NCI-H1048 (cell line): ENCODE measurements at places on chromosomes 13 and 19.

DNA sequence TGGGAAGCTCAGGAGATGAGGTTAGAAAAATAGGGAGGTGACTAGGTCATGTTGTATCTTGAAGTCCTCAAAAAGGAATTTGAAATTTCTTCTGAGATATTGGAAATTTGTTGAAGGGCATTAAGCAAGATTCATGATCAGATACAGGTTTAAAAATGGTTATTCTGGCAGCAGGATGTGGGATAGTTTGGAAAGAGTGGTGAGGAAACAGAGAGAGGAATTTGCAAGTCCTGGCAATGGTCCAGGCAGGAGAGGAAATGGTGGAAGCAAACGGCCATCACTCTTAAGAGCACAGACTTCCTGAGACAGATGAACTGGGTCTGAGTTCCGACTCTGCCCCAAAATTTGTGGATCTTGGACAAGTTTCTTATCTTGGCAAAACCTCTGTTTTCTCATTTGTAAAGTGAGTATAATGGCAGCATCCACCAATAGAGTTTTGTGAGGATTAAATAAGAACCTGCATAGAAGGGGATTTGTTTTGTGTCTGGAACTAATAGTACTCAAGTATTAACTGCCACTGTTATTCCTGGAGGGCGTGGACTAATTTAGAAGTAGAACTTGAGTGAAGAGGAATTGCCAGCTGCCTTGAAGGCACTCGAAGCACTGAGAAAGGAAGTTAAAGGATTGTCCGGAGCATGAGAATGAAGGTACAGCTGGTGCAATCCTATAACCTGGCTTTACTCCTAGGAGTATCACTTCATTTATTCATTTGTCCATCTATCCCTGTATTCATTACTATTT is 99.6 kb downstream of the CCNA1 start:
- DNase-seq: no peak

DNA sequence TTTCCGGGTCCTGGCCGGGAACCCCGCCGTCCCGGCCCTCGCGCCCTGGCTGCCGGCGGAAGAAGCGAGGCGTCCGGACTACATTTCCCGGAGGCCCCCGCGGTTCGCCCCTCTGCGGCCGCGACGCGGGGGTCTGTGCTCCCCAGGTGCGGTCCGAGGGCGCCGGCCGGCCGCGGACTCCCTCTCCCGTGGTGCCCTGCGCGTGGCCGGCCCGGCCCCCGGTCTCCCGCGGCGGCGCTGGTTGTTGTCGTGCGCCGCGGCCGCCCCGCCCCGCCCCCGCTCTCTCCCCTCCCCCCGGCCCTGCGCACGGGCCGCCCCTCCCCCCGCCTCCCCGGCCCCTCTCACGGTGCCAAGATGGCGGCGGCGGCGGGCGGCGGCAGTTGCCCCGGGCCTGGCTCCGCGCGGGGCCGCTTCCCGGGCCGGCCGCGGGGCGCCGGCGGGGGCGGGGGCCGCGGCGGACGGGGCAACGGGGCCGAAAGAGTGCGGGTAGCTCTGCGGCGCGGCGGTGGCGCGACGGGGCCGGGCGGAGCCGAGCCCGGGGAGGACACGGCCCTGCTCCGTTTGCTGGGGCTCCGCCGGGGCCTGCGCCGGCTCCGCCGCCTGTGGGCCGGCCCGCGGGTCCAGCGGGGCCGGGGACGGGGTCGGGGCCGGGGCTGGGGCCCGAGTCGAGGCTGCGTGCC is at the start of gene KMT2B:
Gene KMT2B (plus strand): TSS at position 339 of the 680 bp plus-strand sequence. CDS start 16 bp downstream, at position 355.
- peak; percentile 93 for DNase-seq

DNA sequence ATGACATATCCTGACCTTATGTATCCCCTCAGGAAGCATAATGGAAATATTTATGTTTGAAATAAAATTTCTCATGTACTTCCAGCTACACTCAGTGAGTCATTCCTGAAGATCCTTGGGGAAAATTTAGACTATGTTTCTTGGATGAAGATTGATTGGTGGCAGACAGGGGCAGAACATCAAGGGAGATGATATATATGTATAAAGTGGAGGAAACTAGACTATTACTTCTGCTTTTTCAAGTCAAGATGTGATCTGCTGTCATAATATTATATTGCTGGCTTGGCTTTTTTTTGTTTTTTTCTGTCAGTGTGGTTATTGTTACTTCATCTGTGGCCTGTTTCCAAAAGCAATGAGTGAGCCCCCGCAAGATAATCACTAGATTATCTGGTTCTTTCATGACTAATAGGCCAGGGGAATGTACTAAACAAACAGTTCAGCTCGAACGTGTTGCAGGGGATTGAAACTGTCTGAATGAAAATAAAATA is 87.2 kb upstream of the TNFSF11 start:
- no peak for DNase-seq

- no peak for DNase-seq
Observed at GRCh38 chr13:92407858-92408257, 818.7 kb upstream of the GPC6 start.

- DNase-seq: no peak
Observed at GRCh38 chr13:74732736-74733385, 598.7 kb upstream of the KLF12 start.

- DNase-seq: no peak
Observed at GRCh38 chr13:94176561-94176960, 302.9 kb downstream of the DCT start.

DNA sequence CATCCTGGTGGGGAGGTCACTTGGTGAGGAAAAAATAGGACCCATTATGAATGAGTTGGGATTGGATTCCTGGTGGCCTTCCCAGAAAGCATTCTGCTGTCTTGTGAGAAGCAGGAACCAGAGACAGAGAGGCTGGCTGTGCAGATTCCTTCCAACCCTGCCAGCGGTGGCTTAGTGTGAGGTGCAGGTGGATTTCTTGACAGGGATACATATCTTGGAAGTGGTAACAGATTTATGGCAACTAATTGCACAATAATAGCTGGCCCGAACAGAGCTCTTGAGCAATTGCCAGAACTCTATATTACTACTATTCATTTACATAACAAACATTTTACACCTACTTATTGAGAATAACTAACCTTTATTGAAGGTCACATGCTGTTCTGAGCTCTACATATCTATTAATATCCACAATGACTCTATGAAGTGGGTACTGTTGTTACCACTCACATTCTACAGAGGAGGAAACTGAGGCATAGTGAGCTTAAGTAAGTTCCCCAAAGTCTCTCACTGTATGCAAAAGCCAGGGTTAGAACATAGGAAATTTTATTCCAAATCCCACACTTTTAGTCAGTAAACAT is 173.9 kb upstream of the SERP2 start:
- no peak for DNase-seq

GRCh38 chr13:49472186-49472585 is 23.6 kb upstream of the PHF11 start:
- DNase-seq: no peak

- no peak for DNase-seq
Observed at GRCh38 chr19:2503521-2504109, 27.7 kb downstream of the GADD45B start.

DNA sequence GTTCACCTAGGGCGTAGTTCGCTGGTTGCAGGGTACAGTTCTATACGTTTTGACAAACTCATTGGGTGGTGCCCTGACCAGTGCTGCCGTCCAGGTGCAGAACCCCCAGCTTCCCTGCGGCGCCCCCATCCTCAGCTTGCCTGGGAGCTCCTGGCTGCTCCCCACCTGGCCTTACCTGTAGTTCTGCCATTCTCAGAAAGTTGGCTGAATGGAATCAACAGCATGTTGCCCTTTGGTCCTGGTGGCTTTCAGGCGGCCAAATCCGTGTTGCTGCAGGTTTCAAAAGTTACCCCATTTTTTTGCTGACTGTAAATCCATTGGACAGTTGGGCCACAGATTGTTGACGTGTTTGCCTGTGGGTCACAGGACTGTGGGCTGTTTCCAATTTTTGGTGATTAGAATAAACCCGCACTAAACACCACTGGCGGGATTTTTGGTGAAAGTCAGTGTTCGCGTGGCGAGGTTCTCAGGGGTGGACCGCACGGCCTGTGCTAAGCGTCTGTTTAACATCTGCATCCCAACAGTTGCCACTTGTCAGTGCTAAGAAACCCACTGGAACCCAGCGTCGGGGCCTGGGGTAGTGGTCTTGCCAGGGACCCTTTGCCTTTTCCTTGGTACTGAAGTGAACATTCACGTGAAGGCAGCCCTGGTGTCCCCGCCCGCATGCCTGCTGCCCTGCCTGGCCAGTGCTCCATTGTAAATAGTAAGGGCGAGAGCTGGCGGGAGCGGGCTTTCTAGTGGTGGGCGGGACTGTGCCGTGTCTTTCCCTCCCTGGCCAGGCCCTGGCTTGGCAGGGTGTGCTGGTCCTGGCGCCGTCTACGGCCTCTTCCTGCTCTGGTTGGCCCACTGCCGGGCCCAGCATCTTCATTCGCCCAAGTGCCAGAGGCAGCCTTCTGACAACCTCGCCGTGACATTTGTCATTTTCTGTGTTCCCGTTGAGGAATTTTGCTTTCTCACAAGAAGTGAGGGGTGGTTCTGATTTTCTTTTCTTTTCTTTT is 3.3 kb downstream of the DOT1L start:
- no peak for DNase-seq

DNA sequence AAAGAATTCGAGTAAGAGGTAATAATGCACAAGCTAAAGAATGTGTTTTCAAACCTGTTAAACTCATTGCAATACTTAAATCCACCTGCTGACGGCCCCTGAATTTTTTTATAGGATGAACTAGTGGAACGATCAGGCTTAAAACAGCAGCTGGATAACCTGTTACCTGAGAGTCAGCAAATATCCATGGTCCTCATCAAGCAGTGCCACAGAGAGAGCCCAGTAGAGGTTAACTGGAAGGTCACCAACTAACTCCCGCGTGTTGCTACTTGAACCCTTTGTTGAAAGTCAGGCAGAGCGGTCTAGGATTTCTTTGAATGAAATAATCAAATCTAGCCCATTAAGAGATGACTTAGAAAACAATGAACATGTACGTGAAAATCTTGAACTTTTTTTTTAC is 47.6 kb upstream of the SPRY2 start:
- DNase-seq: no peak
